NCI-H2171 treated with DMSO at 0.1 percent for 48 hours (cell line): ENCODE measurements at places on chromosomes 13 and 19.

DNA sequence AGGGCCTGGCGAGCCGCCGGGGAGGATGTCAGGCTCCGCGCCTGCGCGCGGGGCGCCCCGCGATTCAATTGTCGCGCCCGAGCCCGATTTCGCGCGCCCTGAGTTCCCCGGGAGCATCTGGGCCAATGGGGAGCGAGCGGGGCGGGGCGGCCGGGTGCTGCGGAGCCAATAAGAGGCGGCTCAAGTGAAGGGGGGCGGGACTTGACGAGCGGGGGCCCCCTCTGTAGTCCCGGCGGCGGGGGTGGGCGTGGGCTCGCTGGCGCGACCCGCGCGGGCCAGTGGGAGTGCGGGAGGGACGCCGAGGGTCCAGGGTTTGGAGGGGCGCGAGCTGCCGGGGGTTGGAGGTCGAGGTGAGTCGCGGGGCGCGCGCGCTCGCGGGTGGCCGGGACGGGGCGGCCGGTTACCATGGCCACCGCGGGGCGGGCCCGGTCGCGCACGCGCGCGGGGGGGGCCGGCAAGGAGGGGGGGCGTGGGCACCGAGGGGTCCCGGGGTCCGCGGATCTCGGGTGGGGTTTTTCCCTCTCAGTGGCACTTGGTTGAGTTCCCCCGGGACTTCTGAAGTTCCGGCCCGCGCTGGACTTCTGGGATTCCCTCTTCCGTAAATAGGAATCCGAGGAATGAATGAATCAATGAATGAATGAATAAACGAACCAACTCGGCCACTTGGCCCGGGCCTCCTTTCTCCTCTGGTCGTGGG, 744 bp downstream of the UHRF1 start:
- DNase-seq, result peak; percentile 93

- DNase-seq, result peak; percentile 75
Measured at GRCh38 chr19:40592170-40592569, 9.0 kb upstream of the LTBP4 start.

DNA sequence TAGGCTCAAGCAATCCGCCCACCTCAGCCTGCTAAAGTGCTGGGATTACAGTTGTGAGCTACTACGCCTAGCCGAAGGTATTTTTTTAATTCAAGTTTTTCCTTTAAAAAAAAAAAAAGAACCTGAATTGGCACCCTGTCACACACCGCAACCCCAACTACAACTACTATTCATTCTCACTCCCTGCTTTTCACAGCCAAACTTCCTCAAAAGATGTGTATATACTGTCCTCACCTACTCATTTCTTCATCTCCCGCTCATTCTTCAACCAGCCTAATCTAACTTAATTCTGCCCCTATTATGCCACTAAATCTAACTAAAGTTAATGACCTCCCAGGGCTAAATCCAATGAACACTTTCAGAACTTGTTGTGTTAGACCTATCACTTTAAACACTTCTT, 12.7 kb upstream of the WBP4 start:
- DNase-seq, result no peak

- no peak for DNase-seq
Measured at GRCh38 chr13:22837980-22838647, 342.7 kb upstream of the SGCG start.

DNA sequence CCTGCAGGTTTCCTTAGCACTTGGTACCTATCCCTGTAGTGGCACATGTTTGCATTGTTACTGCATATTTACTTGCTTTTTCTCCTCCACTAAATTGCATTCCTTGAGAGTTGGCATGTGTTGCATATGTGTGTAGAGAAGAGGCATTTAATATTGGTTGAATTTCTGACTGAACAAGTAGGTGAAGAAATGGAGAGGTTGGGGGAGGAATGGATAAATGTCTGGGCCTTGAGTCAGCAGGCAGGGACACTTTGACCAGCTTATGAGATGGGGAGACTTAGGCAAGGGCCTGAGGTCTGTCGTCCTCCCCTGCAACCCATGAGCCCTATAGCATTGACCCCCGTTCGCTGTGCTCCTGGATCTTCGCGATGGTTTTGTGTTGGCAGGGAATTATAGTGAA, 2.0 kb upstream of the GPR18 start:
- DNase-seq, result no peak

DNA sequence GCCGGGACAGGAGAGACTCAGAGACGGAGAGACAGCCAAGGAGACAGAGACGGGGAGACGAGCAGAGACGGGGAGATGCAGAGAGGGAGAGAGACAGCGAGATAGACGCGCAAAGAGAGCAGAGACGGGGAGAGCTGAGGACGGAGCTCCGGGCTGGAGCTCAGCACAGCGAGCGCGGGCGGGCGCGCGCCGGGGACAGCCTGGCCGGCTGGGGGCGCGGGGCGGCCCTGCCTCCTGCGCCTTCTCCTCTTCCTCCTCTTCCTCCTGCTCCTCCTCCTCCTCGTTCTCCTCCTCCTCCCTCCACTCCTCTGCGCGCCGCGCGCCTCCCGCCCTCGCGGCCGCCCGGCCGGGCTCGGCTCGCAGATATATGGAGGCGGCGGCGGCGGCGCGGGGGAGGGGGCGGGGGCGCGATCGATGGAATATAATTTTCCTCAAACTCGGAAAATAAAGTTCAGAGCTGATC, at the start of gene ERFL:
Gene ERFL (minus strand): TSS at position 229 of the 463 bp plus-strand sequence. CDS start 15,530 bp downstream, outside the sequence.
- no peak for DNase-seq

DNA sequence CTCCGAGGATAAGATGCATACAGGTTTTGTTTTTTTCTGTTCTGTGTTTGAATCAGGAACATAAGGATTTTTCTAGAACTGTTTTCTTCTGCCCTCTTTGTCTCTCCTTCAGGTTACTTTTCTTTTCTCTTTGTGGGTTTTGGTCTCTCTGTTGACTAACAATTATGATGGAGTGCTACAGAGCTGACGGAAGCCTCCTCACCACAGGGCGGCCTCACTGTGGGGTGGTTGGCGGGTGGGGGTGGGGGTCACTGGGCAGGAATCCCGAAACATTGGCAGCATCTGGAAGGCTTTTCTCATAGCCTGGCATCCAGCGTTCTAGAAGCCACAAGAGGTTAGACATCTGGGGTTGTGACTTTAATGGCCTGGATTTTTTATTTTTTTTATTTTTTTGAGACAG, 12.0 kb upstream of the MATK start:
- no peak for DNase-seq

GRCh38 chr13:113803409-113804016, 44.5 kb downstream of the TMEM255B start:
- DNase-seq, result no peak

DNA sequence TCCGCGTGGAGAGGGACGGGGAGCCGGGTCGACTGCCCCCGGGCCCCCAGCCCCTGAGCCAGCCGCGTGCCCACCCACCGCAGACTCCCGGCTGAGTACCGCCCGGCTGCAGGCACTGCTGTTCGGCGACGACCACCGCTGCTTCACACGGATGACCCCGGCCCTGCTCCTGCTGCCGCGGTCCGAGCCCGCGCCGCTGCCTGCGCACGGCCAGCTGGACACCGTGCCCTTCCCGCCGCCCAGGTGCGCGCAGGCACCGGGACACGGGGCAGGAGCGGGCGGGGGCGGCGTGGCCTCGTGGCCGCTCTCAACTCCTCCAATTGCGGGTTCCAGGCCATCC, 1.6 kb downstream of the AMH start:
- DNase-seq, result no peak

- DNase-seq, result no peak
Measured at GRCh38 chr13:33252135-33252534, 33.4 kb downstream of the STARD13 start.

GRCh38 chr13:95039415-95039814, 261.8 kb downstream of the ABCC4 start:
- no peak for DNase-seq

- no peak for DNase-seq
Measured at GRCh38 chr13:91400063-91400399, 1.6 kb downstream of the GPC5 start.

- DNase-seq, result no peak
Measured at GRCh38 chr19:43984687-43985000, 656 bp downstream of the ZNF155 start.

- DNase-seq, result peak; percentile 73
Measured at GRCh38 chr13:34750078-34750931, 191.8 kb upstream of the NBEA start.

DNA sequence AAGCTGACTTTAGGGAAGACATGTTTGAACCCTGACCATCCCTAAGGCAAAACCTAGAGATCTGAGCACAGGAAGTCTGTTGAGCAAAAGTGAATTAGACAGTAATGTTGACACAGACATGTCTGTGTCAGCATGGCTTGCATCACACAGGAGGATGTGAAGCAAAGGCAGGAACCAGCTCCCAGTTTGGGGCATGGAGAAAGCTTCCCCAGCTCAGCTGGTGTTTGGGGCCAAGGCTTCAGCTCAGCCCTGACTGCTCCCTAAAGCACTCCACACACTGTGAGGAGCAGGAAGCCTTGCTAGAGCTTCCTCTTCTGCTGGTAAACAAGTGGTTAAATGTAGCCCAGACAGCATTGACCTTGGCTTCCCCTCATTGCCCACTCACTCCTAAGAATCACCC, 153.8 kb upstream of the UBL3 start:
- DNase-seq, result no peak

DNA sequence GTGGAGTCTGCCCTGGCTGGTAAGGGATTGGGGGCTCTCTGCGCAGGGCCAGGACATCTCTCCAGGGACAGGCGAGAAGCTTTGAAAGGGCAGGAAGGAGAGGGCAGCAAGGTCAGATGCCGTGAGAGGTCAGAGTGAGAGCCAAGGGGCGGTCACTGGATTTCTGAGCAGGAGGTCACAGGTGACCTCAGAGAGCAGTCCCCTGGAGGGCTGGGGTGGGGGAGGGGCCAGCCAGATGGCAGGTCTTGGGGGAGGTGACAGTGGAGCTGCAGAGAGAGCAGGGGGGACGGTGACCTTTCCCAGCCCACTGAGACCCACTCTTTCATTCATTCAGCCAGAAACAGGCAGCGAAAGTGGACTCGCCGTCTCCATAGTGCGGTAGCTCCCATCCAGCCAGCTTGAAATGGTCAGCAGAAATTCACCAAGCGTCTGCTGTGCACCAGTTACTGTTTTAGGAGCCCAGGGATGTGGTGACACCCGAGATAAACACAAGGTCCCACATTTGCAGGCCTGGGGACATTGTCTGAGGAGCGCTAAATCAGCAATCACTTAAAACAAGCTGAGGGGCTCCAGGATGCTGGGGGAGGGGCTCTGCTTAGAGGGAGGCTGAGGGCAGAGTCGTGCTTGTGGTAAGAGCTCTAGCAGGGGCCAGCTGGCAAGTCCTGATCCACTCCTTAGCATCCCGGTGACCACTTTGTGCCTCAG, 10.2 kb downstream of the CARM1 start:
- no peak for DNase-seq

- no peak for DNase-seq
Measured at GRCh38 chr19:16061943-16062342, 14.4 kb upstream of the TPM4 start.

DNA sequence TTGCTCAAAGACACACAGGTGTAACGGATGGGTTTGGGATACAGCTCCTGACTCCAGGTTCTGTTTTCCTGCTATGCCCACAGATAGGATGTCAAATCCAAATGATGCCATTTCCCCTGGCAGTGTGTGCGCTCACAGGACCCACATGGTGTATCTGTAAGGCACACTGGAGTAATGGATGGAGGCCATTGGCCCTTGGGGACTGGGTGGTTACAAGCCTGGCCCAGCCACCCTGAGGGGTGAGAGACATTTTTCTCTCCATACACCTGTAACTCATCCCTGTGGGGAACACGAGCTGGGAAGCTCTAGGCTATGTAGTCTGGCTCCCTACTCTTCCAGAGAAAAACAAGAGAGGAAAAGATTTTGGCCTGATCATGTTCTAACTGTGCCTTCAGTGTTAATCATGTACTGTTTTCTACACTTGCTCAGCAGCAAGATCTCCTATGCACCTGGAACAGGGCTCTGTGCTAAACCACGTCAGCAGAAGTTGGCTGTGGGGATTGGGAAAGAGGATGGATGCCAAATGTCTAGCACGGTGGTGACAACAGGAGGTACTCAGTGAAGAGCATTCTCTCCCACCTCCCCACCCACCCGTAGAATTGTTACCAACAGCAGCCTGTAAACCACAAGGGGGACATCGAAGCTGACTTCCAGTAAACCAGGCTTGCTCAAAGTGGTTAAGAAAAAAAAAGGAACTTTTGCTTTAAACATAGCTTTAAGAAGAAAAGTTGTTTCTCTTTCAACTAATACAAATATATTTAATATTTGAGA, 237.0 kb downstream of the LACC1 start:
- DNase-seq, result no peak

GRCh38 chr13:74214321-74214720, 80.1 kb upstream of the KLF12 start:
- DNase-seq, result no peak

DNA sequence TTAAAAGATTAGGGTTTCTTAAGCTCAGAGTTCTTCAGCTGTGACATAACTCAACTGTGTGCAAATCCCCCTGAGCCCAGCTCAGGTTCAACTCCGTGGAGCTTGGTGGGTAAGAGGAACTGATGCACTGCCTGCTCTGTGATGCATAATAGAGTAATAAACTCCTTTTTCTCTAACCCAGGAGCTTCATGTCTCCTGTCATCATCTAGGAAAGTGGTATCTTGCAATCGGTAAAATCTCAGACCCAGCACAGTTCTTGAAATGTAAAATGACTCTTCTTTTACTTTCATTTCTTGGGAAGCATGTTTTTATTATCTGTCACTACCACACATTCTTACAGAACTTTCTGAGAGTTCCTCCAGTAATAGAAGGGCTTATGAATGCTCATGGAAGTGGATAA, 123.8 kb upstream of the PCDH9 start:
- no peak for DNase-seq

DNA sequence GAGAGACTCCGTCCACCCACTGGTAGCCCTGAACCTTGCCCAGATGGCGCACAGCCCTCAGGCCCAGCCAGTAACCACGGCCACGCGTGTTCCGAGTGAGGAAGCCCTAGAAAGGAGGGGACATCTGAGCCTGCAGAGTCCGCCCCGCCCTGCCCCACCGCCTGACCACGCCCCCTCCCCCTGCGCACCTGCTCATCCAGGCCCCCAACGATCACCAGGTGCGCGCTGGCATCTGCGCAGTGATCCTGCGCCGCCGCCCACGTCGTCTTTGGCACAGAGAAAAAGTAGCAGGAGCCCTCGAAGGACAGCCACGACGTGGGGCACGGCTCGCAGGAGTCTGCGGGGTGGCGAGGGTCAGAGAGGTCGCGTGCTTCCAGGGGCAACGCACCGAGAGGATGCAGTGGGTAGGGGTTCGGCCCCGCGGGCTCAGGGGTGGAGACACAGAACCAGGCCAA, 2.1 kb downstream of the CLEC4G start:
- peak; percentile 73 for DNase-seq

DNA sequence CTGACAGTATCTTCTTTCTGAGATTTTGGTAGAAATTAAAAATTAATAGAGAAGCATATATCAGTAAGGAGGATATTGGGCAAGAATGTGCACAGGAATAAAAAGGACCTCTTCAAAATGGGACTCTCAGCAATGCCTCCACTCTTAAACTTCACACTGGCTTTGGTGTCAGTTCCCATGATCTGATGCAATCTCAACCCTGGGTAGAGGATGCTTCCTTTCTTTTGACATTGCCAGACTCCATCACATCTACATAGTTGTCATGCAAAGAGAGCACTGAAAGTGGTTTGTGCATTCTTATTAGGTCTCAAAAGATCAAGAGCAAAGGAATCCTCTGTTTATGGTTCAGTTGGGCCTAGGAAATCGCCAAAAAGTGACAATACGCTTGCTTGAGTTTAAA, 26.3 kb downstream of the STARD13 start:
- no peak for DNase-seq
